ENCODE measurements at places on chromosomes 5 and 9.

GRCh38 chr9:115015018-115015635 is 84.7 kb upstream of the TNFSF8 start:
- peak; percentile 51 for DNase-seq

GRCh38 chr5:100409660-100410151 is 125.5 kb upstream of the FAM174A start:
- DNase-seq, result no peak

GRCh38 chr5:159324986-159325385 is 5.3 kb downstream of the IL12B start:
- DNase-seq, result no peak

- peak; percentile 71 for DNase-seq
Measured at GRCh38 chr5:134905246-134905996, 490 bp downstream of the PCBD2 start.

GRCh38 chr5:108079753-108080152 is 302.1 kb downstream of the FBXL17 start:
- DNase-seq, result no peak

GRCh38 chr9:73866451-73866850 is 630.7 kb upstream of the RORB start:
- no peak for DNase-seq

GRCh38 chr9:125176636-125177035 is 13.0 kb downstream of the PPP6C start:
- DNase-seq, result no peak

GRCh38 chr9:104177003-104177611 is 83.0 kb downstream of the SMC2 start:
- peak; percentile 8 for DNase-seq

- DNase-seq, result peak; percentile 73
Measured at GRCh38 chr5:39014561-39014960, 59.6 kb downstream of the RICTOR start.

Measured in suppressor macrophage treated with lipopolysaccharide for 4 hours (primary cell).